BE2C (cell line): ENCODE measurements at places on chromosomes 5 and 9.

DNA sequence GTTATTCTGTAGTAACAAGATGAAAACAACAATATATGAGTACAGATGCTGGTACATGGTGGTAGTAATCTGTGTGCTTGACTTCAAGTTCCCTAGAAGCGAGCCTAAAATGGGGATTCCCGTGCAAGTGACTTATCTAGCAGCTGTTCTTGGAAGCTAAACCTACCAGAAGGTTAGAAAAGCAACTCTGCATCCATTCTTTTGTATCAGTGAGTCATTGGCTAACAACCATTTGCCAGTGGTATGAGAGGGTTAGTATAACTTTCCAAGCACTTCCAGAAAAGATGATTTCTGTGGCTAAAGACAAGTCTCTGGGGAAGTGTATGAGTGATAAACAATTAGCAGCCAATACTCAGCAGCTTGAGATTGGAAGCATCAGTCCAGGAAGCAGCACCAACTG is 787.7 kb upstream of the CDH6 start:
- no peak for DNase-seq

DNA sequence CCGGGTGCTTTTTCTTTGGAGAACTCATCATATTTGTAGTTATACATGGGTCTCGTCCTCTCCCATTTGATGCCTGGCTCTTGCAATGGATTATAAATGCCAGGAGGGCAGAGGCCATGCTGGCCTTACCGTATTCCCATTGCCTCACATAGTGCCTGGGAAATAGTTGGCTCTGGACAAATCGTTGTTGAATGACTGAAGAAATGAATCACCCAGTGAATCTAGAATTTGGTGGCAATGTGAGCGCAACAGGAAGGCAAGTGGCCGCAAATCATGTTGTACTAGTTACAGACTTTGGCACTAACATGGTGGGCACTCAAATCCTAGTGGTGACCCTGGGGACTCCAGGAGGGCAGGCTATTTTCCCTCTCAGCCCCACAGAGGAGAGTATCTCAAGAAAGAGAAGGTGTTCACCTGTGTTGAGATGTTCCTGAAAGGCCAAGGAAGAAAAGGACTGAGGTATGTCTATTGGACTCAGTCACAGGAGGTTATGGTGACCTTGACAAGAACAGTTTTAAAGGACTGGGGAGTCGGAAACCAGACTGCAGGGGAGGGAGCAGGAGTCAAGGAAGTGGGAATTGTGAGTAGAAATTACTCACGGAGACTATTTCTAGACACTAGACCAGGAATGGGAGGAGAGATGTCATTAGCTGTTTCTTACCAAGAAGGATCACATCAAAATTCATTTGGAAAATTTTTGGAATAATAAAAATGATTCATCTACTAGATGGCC is 61.7 kb upstream of the COL15A1 start:
- no peak for DNase-seq

DNA sequence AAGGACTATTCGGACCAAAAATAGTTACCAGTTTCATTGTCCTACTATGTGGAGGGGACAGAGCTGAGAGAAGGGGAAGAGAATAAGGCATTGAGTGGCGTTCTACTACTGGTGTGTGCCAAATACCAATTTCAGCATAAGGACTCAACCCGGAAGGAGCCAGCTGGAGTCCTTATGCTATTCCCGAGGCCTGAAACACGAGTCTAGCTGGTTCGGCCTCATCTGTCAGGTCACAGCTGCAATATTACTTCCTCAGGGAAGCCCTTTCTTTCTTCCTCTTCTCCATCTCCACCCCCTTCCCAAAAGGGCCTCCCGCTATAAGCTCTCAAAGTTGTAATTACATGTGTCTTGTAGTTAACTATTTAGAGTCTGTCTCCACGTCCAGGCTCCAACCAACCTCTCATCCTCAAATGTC is 20.5 kb upstream of the FER start:
- DNase-seq: no peak

DNA sequence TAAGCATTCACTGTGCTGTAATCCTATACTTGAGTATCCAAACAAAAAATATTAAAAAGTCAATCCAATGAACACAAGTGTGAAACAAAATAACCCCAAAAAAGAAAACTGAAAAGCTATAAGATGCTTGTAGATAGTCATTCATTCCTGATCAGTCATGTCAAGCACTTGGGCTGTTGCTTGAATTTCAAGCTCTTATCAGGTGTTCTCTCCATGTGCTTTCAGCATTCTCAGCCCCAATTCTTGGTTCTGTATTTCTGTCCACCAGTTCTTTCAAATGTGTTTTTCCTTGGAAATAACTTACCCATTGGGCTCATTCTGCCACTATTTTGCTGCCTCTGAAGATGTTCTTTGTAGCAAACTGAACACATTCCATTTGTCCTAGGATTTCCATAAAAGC is 4.7 kb downstream of the ZFAND5 start:
- DNase-seq: no peak

GRCh38 chr5:78550891-78551290 is 97.7 kb downstream of the LHFPL2 start:
- DNase-seq: no peak

- no peak for DNase-seq
Measured at GRCh38 chr5:56166671-56167385, 66.3 kb downstream of the ANKRD55 start.

- no peak for DNase-seq
Measured at GRCh38 chr9:117547904-117548303, 133.0 kb upstream of the ASTN2 start.

DNA sequence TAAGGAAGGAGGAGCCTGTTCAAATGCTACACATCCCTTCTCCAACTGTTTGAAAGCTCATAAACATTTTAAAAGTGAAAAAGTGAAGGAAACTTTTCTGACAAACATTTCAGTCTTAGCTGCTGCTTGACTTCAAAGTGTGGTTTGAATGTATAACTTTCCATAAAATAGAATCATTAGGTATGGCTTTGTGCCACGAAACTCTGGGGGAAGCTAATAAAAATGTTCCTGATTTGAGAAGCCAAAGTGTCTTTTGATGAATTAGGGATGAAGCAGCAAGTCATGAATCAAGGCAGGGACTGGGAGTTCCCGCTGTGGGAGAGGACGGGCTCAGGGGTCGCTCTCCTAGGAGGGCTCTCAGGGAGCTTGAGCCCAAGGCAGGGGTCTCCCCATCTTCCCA is 15.3 kb downstream of the MVB12B start:
- DNase-seq: no peak

DNA sequence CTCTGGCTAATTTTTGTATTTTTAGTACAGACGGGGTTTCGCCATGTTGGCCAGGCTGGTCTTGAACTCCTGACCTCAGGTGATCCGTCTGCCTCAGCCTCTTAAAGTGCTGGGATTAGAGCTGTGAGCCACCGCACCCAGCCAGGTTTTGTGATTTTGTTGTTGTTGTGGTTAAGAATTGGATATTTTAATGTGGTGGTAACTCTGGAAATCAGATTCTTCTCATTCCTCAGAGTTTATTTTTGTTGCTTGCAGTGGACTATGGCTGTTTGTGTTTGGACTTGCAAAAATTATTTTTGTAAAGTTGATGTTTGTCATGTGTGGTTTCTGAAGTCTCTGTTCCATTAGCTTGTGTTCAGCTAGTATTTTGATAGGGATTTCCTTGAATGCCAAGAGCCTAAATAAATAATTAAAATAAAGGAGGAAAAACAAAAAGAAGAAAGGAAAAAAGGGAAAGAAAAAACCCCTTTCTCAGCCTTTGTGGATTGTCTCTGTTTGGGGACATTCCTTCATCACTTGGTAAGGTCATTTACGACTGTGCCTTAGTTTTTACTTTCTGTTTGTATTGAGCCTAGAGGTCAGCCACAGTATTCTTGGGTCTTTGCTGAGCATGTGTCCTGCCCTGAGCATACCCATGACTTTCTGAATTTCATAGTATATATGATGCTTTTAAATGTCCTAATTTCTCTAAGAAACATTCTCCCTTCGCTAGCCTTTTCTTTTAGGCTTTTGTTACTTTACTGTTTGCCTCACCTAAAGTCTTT is 37.3 kb downstream of the PBX3 start:
- no peak for DNase-seq

DNA sequence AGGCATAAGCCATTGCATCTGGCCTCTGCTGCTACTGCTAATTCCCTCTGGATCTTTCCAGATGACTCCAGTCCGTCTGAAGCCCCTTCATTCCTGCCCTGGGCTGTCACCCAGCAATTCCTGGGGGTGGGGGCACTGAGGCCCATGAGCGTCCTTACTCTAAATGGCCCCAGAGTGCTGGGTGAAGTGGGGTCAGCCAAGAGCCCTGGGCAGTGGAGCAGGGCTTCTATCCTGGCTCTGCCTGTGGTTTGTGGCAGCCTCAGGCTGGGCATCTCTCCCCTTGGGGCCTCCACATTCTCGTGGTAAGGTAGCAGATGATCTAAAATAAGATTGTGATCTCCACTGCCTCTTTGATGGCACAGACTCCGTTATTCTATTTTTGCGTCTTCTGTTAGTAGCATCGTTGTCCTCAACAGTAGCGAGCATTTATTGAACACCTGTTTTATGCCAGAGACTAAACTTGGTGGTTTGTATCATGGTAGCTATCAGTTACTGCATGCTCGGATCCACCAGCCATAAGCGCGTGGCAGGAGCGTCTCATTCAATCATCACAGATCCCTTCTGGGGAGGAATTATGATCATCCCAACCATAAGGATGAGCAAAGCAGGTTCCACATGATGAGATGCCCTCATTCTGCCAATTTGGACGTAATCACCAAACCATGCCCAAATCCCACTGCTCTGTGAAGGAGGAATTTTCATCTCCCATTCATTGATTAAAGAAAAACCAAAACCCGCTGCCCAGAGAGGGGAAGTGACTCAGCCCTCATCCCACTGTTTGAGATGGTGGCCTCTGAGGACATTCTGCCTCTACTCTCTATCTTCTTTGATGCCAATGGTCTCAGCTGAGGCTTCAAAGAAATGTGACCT is 21.9 kb upstream of the DUSP1 start:
- DNase-seq: no peak

- DNase-seq: no peak
Measured at GRCh38 chr9:34089311-34089710, 37.2 kb downstream of the DCAF12 start.

- DNase-seq: no peak
Measured at GRCh38 chr5:140221697-140222223, 46.8 kb downstream of the CYSTM1 start.

DNA sequence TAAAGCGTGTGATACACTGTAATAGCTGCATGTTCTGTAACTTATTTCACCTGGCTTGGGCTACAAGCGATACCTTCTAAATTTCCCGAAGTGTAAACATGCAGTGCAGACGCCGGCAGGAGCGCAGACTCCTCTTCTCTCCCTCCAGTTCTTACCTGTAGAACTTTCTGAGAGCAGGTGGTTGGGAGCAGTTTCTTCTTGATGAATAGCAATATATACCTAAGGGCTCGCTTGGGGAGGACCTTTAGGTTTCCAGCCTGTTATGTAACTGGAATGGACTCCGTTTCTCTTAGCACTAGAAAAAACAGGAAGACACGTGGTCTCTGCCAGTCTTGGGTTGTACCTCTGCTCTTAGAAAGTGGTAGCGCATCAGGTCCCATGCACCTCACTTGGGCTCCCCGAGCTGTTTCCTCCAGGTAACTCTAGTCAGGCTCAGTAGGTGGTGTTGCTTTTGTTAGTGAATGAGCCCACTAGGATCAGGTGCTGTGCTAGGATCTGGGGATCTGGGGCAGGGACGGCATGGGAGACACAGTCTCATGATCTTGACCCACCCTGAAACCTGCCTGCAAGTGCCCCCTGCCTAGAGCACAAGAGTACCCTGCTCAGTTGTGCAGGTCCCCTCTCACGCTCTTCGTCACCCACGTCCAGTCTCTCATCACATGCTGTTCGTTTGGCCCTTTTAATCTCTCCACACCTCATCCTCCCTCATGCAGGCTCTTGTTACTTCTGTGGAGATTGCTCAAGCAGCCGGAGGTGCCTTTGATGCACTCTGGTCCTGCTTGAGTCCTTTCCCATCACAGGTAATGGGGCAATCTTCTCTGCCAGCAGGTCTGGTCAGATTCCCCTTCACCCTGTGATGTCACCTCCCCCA is 2.8 kb downstream of the TENT4A start:
- no peak for DNase-seq
